ENCODE measurements at places on chromosomes 5 and 9.

DNA sequence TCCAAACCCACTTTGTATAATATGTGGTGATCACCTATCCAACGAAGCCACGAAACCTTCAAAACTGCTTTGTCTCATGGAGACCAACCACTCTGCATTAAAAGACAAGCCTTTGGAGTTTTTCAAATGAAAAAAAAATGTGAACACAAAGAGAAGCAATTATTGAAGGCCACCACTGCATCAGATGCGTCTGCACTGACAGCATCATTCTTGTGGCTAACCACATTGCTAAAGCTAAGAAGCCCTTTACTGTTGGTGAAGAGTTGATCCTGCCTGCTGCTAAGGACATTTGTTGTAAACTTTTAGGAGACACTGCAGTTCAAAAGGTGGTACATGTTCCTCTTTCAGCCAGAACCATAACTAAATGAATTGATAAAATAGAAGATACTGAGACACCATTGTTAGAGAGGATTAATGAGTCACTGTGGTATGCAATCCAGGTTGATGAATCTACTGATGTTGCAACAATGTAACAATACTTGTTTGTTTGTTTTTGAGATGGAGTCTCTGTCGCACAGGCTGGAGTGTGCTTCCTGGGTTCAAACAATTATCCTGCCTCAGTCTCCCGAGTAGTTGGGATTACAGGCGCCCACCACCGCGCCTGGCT lies 45.4 kb downstream of the TAF11L14 start:
- no peak for DNase-seq

DNA sequence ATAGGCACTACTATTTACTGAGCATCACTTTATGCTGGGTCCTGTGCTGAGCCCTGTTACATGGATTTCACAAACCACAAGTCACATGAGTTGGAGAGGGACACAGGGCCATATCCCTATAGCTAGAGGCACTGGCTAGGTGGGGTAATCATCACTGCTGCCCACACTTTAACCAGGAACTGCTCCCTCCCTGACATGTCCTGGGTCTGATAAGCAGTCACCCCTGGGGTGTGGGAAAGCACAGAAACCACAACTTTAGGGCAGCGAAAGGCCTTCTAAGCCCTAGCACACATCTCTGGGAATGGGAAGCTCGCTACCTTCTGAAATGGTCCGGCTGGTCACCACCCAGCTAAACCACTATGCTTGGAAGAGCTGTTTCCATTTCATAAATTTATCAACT lies 15.0 kb downstream of the TBC1D2 start:
- peak; percentile 37 for DNase-seq

- DNase-seq = no peak
Measured at GRCh38 chr5:151053796-151054462, 26.9 kb downstream of the TNIP1 start.

GRCh38 chr5:170528976-170529375 lies 25.2 kb downstream of the KCNIP1 start:
- no peak for DNase-seq

DNA sequence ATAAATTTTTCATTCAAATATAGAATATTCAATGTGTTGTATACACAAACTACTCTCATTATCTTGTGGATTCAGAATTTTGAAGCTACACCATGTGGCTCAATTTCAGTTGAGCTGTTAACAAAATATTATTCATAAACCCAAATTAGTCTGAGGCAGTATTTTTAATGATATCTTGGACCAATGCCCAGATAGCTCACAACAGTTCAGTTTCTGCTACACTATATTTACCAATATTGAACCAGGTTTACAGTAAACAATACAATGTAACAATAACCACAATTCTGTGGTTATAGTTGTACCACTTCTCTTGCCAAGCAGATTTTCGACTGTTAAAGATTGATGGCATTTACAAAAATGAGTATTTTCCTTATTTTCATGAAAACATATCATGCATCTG lies 99.9 kb downstream of the SSBP2 start:
- DNase-seq = no peak

DNA sequence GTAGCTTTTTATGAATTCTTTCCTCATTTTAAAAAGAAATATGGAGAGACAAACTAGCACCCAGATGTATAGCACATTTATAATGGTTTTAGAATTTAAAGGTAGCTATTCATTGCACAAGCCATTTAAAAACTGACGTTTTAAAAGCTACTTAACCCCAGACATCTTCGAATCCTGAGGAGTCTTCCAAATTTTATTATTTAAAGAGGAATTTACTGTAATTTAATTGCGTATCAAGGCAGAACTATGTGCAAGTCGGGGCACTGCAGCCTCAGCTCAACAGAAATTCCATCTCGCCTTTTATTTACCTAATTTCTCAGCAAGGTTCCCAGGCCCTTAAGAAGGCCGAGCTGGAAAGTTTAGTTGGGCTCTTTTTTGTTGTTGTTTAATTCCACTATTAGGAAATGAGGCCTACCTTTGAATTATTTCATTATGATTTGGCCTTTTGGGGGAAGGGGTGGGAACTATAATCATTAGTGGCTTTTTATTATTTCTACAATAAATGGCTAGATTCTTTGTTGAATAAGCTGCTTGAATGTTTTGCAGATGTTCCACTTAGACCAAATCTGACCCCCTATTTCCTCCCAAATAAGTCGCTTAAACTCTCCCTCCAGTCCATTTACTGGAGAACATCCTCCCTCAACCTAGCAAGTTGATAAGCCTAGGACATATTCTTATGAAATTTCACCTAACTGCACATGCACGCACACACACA lies 20.2 kb downstream of the NR2F1 start:
- DNase-seq = no peak

- DNase-seq = no peak
Measured at GRCh38 chr5:168329302-168329701, 37.9 kb downstream of the WWC1 start.

- DNase-seq = no peak
Measured at GRCh38 chr5:66232706-66233445, 88.8 kb downstream of the SREK1 start.

DNA sequence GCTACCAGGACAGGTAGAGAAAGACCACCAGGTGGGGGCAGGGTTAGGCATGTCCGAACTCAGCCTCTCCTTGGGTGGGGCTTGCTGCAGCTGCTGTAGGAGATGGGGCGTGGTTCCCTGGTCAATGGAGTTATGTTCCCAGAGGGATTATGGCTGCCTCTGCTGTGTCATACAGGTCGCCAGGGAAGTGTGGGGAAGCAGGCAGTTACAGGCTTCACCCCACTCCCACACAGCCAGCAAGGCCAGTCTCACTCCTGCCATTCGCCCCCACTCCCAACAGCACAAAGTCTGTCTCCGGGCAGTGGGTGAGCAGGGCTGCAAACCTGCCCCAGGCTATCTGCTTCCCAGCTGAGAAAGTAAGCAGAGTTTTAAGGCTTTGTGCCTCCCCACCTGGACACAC lies 20.0 kb upstream of the CEP72 start:
- no peak for DNase-seq
